Bone marrow (tissue), 2 donors: ENCODE measurements at places on chromosomes 2 and 18.

- no peak for DNase-seq
These were observed 1.3 kb upstream of the STAT1 start for GRCh38 chr2:191015239-191015638.

GRCh38 chr2:109646961-109647360 is 32.8 kb downstream of the SOWAHC start:
- DNase-seq = no peak

GRCh38 chr2:23107327-23107941 is 277.5 kb upstream of the KLHL29 start:
- DNase-seq = no peak

DNA sequence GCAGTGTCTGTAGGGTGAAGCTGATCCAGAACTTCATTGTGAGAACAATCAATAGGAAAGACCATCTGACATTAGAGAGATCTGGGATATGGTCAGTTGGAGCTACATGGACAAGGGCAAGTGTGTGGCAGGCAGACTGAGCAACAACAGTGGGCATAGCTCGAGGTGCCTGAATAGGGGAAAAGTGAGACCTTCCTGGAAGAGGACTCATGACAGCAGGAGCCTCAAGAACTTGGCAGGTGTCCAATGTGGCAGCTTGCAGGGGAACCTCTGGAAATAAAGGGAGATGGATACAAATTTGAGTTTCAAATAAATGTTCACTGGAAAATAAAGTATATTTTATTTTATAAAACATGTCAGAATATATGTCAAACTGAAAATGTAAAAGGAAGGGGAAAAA is 117.9 kb downstream of the TANC1 start:
- DNase-seq = no peak

DNA sequence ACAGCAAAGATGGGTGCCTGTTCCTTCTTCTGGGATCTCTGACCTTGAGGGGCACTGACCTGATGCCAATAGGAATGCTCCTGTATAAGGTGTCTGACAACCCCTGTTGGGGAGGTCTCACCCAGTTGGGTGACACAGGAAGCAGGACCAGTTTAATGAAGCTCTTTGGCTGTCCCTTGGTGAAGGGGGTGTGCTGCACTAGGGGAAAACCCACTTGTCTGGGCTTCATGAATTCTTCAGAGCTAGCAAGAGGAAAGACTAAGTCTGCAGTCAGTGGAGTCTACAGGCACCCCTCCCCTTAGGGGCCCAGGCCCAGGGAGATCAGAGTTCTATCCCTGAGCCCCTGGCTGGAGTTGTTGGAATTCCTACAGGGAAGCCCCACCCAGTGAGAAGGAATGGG is 550.8 kb upstream of the CHAC2 start:
- no peak for DNase-seq

GRCh38 chr18:55381277-55381676 is 206.7 kb downstream of the TCF4 start:
- DNase-seq = no peak

- DNase-seq = no peak
These were observed 14.2 kb upstream of the OXER1 start for GRCh38 chr2:42777883-42778805.

- DNase-seq = no peak
These were observed 195.7 kb downstream of the ZFP36L2 start for GRCh38 chr2:43030551-43031307.

DNA sequence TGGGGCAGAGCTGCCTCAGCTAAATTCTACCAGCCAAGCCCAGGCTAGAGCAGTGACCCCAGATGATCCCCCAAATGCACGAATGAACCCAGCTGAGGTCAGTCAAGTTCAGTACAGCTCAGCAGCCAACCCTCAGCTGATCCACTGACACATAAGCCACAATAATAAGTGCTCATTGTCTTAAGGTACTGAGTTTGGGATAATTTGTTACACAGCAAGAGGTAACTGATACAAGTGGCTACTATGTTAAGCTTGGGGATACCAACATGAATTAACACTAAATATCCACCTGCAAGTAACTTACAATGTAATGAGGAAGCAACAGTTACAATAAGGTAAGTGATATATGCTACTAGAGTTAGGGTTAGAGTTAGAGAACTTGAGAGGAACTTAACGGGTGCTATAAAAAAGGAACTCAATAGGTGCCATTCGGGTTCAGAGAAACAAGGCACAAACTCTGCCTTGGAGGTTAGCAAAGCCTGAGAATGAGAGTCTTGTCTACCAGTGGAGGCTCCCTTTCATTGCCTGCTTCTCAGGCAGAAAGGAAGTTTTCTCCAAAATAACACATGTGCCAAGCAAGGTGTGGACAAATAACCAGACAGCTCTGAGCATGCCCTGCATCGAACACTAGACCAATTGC is 189.4 kb downstream of the ARL4C start:
- no peak for DNase-seq

GRCh38 chr2:235218486-235218907 is 266.7 kb downstream of the SH3BP4 start:
- no peak for DNase-seq

- no peak for DNase-seq
These were observed 39.9 kb upstream of the ELOA2 start for GRCh38 chr18:47075098-47075883.

GRCh38 chr2:201572846-201573508 is 70.3 kb downstream of the TMEM237 start:
- no peak for DNase-seq

GRCh38 chr2:63755965-63756364 is 85.7 kb upstream of the UGP2 start:
- no peak for DNase-seq

GRCh38 chr18:50654658-50655550 is 95.0 kb downstream of the MAPK4 start:
- DNase-seq = no peak

DNA sequence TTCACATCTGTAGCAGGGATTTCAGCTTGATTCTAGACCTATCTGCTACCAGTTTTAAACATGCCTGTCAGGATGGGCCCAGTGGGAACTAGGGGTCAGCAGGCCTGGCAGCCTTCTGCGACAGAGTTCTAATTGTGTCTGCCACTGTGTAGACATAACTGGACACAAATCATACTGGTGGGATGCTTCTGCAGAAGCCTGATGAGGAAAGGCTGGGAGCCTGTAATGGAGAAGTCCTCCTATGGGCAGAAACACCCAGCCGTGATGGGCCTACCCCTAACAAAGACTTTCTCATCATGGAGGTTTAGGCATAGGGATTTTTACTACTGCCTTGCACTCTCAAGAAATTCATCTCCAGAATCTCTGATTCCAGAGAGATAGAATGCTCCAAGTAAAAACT is 166.9 kb downstream of the PDE11A start:
- DNase-seq = no peak

- DNase-seq = no peak
These were observed 178.6 kb upstream of the VWC2L start for GRCh38 chr2:214232271-214232670.

- DNase-seq = no peak
These were observed 91.6 kb downstream of the PTPRM start for GRCh38 chr18:7658701-7659100.

DNA sequence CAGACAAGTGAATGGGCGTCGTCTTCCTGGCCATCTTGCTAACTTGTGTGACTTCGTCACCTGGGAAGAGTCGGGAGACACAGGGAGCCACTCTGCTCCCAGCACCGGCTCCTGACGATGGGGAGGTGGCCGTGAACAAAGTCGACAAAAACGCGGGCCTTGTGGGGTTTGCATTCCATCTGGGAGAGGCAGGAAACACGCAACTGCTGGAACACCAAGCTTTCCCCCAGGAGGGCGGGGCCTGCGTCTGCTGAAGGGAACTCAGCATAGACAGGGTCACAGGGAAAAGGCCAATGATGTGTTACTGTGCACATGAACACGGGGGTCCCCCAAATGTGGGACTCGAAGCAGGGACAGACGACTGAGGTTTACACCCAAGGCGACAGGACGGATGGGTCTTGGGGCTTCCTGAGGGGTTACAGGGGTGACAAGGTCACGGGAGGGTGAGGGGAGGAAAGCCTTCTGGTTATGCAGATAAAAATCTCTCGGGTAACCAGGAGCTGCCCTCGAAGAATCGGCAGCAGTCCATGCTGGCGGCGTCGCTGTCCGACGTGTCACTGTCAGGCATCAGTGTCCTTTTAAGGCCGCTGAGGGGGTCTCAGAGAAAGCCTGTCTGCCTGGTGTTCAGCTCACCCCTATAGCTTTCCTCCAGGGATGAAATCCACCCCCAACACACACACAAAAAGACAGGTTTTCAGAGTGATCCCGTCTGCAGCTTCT is 28.2 kb upstream of the PRLH start:
- no peak for DNase-seq

DNA sequence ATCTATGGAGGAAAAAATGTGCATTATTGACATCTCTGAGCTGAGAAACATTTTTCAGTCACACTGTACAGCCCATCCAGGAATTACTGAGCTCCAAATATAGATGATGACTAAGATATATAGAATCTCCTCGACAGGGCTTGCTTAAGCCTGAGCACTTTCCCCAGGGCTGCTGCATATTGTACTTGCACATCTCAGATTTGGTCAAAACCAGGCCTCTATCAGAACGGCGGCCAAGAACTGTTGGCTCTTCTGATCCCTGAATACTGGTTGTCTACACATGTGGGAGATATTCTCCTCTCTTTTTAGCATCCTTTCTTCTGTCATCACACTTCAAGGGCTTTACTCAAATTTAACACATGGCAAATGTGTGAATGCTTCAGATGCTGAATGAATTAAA is 201.5 kb upstream of the SLC35G4 start:
- no peak for DNase-seq

- DNase-seq = no peak
These were observed 564.4 kb upstream of the LINC00305 start for GRCh38 chr18:64713284-64713683.

GRCh38 chr2:57877811-57878170 is 168.8 kb upstream of the VRK2 start:
- DNase-seq = no peak

- no peak for DNase-seq
These were observed 776.3 kb upstream of the CDH7 start for GRCh38 chr18:64974391-64975125.

DNA sequence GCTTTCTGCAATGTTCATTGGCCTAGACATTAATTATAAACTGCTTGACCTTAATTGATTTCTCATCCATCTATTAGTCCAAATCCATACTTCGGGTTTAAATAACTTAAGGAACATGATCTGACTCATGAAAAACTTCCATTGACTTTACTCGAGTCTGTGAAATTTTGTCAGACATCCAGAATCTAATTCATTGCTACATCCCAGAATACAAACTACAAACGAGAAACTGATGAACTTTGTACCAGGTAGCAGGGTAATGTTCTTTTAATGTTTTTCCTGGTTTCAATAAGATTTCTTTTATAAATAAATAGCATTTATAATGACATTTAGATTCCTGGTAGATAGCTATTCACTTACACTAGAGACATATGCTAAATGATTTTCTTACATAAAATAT is 36.0 kb upstream of the IKZF2 start:
- DNase-seq = no peak

GRCh38 chr2:191100216-191100615 is 50.6 kb downstream of the STAT4 start:
- DNase-seq = no peak

GRCh38 chr2:132797556-132797955 is 127.6 kb upstream of the LYPD1 start:
- DNase-seq = no peak

- DNase-seq = no peak
These were observed 186.0 kb upstream of the TNP1 start for GRCh38 chr2:217045700-217046475.

DNA sequence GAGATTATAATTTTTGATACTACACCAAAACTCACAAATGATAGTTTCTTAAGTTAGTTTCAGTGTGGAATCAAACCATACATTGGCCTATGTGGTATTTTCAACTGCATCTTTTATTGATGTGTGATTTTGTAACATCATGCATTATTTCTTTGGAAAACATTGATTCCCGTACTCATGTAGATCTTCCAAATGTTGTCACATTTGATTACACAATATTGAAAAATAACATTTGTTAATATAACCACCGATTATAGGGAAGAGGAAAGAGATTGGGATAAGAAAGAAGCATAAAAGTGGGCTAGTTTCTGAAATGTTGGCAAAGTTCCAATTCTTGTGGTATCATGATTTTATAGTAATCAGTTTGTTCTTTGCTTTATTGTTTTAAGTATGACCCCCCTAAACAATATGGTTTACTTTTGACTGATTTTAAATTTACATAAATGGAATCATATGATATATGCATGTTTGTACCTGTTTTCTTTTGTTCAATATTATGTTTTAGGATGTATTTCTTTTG is 117.2 kb upstream of the OTX1 start:
- no peak for DNase-seq

DNA sequence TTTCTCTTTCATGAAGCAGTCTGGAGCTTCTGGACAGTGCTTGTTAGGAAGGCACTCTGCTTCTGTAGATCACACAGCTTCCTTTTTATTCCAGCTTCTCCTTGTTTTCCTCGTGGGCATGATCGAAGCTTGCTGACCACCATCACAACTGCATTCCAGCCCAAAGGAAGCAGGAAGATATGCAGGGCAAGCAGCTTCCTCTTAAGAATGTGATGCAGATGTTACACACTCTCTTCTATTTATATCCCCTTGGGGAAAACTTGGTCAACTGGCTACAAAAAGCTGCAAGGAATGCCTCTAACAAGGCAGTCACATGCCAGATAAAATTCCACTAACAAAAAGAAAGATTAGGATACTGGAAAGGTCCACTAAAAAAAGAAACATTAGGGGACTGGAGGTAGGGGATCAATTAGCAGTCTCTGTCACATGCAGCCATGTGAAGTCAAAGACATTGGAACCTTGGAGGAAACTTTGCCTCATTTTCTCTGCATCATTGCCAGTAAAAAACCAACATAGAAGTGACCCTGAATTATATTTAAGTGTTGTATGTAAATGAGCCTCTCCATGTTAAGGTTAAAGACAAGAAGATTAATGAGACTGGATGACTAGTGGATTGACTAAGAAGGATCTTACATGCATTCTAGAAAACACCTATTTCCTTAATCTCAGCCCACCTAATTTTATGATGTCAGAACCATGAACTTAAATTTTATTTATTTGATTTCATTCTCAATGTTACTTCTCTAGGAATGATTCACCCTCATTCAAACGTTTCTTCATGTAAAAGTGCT is 98.3 kb downstream of the NAB1 start:
- no peak for DNase-seq

DNA sequence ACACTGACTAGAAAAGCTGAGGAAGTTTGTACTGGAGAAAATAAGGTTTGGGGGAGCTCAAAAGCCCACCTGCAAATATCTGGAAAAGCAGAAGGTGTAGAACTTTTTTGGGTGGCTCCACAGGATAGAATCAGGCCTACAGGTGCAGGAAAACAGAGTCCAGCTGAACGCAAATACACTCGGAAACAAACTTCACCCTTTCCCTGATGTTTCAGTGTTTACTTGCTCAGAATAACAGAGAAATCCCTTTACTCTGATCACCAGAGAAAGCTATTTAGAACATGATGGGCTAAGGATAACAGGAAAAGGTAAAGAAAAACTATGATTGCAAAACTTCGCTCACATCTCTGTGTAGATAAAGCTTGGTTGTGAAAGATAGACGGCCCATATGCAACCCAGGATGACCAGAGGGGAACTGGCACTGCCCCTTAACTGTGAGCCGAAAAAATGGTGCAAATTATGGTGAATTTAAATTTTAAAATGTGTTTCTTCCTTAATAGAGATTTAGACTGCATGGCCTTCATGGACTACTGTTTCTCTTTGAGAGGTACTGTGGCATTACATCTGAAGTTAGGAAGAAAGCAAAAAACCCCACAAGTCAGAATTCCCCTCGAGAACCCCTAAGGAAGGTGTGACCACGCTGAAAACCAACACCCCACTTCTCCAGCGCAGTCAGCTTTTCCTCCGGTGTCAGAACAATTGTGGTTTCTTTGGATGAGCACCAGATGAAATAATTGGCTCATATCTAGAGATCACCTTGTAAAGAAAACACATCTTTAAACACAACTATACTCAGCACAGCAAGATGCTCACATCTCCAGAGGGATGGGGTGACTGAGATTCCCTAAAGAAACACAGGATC is 84.5 kb upstream of the TMEM247 start:
- DNase-seq = no peak
